HL-60 (cell line): ENCODE measurements at places on chromosomes 7 and 10.

- DNase-seq = no peak
These were observed 12.3 kb downstream of the CAV2 start for GRCh38 chr7:116511552-116512519.

GRCh38 chr10:109934958-109935793 is 11.9 kb upstream of the XPNPEP1 start:
- DNase-seq = no peak

- DNase-seq = no peak
These were observed 8.9 kb upstream of the HYCC1 start for GRCh38 chr7:23022851-23023250.

DNA sequence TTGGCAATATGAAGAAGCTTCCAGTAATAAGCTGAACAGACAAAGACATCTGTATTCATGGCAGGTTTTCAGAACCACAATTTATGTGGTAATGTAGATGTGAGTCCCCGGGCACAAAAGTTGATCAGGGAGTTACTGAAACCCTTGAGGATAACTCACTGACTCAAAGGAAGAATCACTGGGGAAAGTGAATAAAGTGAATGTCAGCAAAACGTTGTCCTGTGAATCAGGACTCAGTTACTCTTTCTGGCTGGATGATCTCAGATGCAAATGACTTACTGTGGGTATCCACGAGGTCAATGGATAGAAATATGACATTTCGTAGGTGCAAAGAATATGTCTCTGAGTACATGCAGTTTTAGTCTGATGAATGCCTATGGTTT is 172.8 kb upstream of the CTBP2 start:
- DNase-seq = no peak

- DNase-seq = no peak
These were observed 23.9 kb upstream of the GIMAP6 start for GRCh38 chr7:150656047-150656446.

GRCh38 chr7:48004638-48005037 is 24.3 kb downstream of the SUN3 start:
- no peak for DNase-seq

GRCh38 chr7:10463701-10464100 is 510.0 kb upstream of the PHF14 start:
- no peak for DNase-seq

DNA sequence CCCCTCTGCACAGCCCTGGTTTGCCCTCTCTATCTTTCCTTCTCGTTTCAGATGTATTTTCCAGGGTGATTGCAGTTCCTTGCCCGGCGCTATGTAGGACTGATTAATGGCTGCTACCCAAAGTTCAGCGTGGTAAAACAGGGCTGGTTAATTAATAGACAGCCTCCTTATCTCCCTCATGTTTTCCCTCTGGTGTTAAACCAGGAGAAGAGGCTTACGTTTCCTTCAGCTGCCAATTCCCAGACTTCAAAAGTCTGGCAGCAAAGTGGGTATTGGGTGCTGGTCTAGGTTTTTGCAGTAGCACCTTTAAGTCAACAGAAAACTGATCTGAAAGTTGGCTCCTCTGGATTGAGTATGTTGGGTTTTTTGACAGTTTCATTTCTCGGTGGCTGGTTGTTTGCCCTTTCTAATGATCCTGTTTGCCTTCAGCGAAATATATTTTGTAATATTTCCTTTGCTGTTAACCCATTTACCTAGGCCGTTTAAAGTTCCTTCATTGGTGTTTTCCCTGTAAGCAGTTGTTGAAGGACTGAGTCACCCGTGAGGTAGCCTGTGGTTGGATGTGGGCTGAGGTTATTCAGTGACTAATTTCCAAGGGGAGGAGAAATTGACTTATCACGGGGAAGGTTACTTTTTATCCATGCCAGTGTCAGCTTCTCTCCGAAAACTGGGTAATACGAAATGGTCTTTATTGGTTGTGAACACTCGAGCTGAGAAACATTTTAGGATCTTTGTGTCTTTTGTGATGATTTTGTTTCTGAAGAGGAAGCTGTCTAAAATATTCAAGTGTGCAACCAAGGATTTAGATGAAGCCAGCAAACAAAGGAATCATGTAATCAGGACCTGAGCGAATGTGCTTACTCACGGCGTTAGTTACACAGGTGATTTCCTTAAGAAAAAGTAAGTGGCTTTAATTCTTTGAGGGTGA is 257.2 kb downstream of the KIAA1217 start:
- DNase-seq = no peak

DNA sequence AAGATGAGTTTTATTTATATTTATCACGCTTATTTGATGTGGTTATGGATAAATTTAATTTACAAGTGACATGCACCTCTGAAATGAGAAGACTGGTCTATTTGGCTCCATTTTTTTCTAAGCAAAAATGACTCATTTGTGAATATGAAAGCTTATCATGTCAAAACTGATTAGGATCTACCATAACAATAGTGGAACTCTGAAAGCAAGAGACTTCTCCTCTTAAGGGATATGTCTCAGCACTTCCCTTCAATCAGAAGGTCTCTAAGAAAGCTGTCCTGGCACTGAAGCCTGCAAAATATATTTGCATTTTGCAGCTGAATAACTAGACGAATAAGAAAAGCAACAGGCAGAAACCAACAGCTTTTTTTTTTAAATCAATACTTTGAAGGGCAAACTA is 12.7 kb downstream of the FAS start:
- no peak for DNase-seq

GRCh38 chr10:119783665-119784027 is 57.8 kb downstream of the INPP5F start:
- DNase-seq = no peak

- no peak for DNase-seq
These were observed 24.3 kb upstream of the DOCK1 start for GRCh38 chr10:126880926-126881325.

GRCh38 chr10:78589687-78590086 is 479.1 kb upstream of the ZMIZ1 start:
- no peak for DNase-seq

- DNase-seq = no peak
These were observed 212.1 kb downstream of the MLLT10 start for GRCh38 chr10:21746118-21746517.

DNA sequence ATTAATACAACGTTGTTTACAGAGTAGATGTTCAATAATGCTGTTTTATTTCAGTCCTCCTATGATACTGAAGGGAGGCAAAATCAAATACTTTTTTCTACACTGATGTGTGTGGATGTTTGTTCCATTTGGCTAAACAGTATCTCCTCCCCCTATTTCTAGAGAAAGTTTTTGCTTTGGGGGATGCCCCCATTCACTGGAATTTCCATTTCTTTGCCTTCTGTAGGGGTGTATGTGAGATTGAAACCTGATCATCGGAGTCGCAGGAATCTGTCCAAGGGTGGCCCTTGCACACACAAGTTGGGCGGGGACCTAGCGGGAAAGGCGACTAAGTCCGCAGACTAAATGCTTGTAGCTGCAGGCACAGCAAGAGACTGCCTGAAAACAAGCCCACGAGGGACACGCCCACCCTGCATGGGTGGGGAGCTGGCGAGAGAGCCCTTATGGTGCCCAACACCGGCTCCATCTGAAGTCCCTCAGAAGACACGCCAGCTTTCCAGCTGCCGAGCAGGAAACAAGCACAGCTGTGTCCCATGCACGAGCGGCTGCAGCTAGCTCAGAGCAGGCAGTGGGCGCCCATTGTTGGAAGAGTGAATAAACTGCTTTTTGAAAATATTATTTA is 58.0 kb downstream of the ESYT2 start:
- no peak for DNase-seq

DNA sequence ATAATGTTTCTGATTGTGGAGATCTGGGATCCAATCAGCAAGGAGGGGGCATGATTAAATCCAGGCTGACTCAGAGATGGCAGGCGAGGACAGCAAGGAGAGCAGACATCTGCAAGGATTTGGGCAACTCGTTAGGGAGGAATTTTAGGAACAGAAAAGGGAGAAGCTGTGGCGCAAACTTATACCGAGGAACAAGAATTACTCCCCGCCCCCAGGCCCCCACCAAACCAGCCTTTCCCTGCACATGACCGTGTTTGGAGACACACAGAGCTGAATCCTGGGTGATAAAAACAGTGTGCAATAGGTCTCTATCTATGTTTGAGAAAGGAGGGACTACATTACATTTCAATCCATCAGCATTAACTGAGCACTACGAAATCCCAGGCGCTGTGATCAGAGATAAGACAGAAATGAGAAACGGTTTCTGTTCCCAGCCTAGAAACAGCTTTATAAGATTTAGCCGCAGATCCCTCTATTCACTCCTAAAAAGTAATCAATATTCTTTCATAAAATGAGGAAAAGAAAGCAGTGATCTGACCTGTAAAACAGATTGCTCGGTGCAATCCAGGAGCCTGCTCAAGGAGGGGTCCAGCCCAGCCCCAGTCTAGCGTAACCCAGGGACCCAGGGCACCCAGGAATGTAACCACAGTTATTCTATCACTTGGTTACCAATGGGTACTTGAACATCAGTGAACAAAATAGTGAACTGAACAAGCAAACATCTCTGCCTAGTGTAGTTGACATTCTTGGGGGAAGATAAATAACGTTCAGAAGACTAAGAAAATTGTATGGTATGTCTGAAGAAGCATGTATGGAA is 37.2 kb upstream of the RAPGEF5 start:
- no peak for DNase-seq

- DNase-seq = no peak
These were observed 375.8 kb upstream of the VSTM2A start for GRCh38 chr7:54166419-54166818.

GRCh38 chr7:930975-931758 is 23.3 kb downstream of the ADAP1 start:
- DNase-seq = peak; percentile 77

- no peak for DNase-seq
These were observed 50.4 kb downstream of the TSPAN15 start for GRCh38 chr10:69501657-69502056.

- DNase-seq = peak; percentile 78
These were observed 105.2 kb upstream of the PPIF start for GRCh38 chr10:79241990-79242619.

- DNase-seq = no peak
These were observed 8.4 kb upstream of the SNX13 start for GRCh38 chr7:17948526-17949238.

- no peak for DNase-seq
These were observed 68.3 kb upstream of the FAM171A1 start for GRCh38 chr10:15439341-15439842.

- DNase-seq = peak; percentile 53
These were observed 918 bp downstream of the PWWP2B start for GRCh38 chr10:132397671-132398565.

- DNase-seq = no peak
These were observed 77.6 kb upstream of the PPP1R3A start for GRCh38 chr7:113996405-113996804.

GRCh38 chr10:31031205-31031557 is 484 bp downstream of the ZNF438 start:
- no peak for DNase-seq

DNA sequence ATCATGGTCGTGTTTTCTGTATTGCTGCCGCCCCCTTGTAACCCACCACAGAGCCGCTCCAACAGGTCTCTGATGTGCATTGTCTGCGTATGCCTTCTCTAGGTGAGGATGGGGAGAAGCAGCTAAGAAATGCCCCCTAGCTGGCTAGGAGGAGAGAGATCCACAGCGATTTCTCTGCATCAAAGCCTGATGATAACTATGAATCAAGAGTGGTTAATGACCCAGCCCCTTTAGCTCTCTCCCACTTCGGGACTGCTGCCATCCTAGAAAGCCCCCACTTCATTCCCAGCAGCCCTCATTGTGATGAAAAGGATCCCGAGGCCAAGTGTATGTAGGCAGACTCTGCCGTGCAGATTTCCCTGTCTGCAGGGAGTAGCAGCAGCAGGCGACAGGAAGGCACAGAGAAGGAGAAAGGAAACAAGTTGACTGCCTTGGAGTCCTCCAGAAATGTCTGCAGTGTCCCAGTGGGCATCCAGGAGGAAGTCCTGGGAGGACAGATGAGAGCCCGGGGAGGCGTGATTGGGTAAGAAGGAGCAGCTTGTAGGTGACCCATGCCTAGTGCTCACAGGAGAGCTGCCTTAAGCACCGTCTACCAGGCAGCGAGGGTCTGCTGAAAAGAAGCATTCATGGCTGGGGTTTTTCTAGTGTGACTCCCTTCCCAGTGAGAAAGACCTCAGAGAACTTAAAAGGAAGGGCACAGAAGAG is 2.9 kb downstream of the PLXNA4 start:
- no peak for DNase-seq

DNA sequence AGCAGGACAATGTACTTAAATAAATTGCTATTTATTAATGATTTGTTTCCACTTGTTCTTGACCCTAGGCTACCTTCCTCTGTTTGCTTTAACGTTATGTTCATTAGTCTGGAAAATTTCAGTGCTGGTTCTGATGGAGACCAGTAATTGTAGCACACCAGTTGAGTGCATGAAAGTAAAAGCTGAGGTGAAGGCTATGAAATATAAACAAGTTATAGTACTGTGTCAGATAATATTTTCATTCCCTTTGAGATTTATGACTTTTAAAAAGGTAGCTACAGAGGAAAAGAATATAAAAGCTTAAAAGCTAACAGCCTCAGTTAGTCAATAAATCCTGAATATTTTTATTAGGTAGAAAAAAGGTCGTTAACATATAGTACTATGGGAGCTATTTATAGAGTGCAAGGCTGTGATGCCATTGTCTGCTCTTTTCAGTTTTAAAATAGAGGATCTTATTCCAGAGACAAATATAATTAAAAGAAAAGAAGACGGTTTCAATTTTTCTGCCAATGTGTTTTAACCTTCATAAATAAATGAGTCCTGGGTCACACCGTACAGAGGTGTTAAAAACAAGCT is 351.8 kb upstream of the ETV1 start:
- DNase-seq = no peak

DNA sequence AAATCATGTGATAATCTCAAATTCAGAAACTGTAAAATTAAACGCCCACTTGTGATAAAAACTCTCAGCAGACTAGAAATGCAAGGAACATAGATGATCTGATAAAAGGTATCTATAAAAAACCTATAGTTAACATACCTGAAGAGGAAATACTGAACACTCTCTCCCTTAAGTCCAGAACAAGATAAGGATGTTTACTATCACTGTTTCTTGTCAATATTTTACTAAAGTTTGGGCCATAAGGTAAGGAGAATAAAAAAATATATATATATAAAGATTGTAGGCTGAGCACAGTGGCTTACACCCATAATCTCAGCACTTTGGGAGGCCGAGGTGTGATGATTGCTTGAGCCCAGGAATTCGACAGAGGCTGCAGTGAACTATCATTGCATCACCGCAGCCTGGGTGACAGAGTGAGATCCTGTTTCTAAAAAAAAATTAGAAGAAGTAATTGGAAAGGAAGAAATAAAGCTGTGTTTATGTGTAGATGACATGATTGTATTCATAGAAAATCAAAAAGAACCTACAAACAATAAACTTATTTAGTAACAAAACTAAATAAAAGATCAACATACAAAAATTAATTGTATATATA is 28.4 kb downstream of the MPLKIP start:
- no peak for DNase-seq

GRCh38 chr7:155644971-155645509 is 579 bp downstream of the RBM33 start:
- no peak for DNase-seq
